Activated naive CD8-positive, alpha-beta T cell treated with anti-CD3 and anti-CD28 coated beads, Interleukin-2, amount 10 ng/mL, durations not matched to agents 7 days and 5 days (primary cell): ENCODE measurements at places on chromosomes 6 and 20.

GRCh38 chr6:29959467-29959866 lies 17.1 kb downstream of the HLA-A start:
- DNase-seq: no peak

GRCh38 chr6:54070025-54070424 lies 41.2 kb upstream of the MLIP start:
- DNase-seq: no peak

DNA sequence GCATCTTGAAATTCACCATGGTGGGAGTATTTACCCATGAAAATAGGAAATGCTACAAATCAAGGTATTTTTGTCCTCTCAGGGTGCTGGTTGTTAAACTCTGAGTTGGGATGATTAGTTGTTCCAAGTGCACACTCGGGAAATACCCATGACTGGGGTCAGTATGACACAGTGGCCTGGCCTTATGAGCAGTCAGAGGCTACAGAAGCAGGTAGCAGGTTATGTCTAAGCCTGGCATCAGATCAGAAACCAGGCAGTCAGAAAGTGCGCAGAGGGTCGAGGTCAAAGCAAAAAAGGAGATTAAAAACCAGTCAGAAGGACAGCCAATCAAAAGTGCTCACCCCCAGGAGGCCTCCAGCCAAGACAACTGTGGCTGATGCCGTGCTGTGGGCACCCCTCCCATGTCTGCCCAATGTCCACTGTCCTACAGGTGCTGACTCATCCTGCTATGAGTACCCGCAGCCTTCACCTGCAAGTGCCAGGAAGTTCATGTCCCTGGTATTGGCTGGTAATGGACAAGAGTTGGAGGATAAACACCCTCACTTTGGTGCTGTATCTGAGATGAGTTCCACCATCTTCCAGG lies 117.4 kb upstream of the SLC24A3 start:
- DNase-seq: no peak

GRCh38 chr6:52157301-52157941 lies 28.8 kb upstream of the IL17A start:
- no peak for DNase-seq

DNA sequence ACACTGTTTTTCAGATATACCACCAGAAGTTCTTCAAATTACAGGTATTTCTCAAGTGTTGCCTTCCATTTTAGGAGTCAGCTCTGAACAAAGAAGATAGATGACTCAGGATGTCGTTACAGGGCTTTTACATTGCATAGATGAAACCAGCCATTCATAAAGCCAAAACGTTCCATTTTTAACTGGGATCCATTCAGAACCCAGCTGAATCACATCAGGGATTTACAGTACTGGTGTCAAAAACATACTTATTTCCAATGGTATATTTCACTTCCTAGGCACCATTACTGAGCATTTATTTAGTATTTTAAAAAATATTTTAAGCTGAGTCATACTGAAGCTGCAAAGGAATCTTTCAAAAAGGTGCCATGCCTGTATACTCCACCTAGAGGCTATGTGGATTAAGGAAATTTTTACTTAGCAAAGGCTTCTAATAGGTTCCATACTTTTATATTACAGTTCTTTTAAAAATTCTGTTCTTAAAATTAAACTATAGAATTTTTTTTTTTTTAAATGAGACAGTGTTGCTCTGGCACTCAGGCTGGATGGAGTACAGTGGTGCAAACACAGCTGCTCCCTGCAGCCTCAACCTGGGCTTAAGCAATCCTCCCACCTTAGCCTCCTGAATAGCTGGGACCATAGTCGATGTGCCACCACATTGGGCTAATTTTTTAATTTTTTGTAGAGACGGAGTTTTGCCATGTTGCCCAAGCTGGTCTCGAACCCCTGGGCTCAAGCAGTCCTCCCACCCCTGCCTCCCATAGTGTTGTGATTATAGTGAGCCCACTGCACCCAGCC lies 2.6 kb downstream of the ASF1A start:
- DNase-seq: no peak

GRCh38 chr6:122894791-122895190 lies 101.2 kb upstream of the CLVS2 start:
- DNase-seq: no peak

GRCh38 chr6:169573883-169574282 lies 127.9 kb downstream of the WDR27 start:
- DNase-seq: no peak

- no peak for DNase-seq
These were observed 8.3 kb downstream of the CD109 start for GRCh38 chr6:73704260-73704659.

DNA sequence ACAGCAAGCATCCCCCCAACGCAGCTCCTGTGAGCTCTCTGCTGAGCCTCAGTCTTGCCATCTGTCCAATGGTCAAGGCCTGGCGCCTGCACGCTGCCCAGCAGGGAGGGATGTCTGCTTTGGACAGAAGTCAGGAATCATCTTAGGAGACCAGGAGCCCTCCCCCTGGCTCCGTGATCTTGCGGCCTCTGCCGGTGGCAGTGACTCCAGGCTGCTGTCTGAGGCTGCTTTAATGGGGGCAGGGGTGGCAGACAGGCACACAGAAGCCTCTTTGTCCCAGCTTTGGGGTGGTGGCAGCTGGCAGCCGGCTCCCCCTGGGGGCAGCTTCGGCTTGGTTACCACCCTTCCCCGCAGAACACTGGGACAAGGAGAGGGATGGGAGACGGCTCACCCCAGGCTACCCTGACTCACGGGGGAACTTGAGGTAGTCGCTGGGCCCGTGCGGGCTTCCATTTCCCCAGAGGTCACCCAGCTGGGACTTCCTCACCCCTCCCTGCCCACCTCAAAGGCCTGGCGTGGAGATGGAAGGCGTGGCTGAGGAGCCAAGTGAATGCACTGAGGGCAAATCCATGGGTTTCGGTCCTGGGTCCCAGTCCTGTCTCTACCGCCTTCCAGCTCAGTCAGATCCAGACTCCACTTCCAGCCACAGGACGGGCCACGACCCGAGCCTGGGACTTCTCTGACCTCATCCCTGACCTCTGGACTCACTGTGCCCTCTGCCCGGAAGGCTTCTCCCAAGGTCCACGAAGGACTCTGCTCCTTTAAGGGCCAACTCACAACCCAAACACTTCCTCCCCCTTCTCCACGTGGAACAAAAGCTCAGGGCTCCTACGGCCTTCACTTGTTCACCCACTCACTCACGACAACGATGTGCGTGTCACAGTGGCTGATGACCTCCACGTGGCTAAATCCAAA lies 14.8 kb downstream of the PEDS1 start:
- DNase-seq: no peak

- DNase-seq: no peak
These were observed 90.8 kb downstream of the GJA1 start for GRCh38 chr6:121526282-121526681.

GRCh38 chr20:63230800-63231268 lies 4.9 kb upstream of the BIRC7 start:
- no peak for DNase-seq

- DNase-seq: no peak
These were observed 63.1 kb upstream of the PHACTR1 start for GRCh38 chr6:12653486-12653885.

GRCh38 chr6:79971193-79971592 lies 23.8 kb upstream of the ELOVL4 start:
- no peak for DNase-seq
